ENCODE measurements at places on chromosomes 1 and 21. TPM values are rescaled to one million over a fixed set of nuclear protein-coding genes. Genes with fewer than 3 reads are reported as not detected.

GRCh38 chr1:208637181-208637580 lies 393.0 kb upstream of the PLXNA2 start:
- no peak for DNase-seq

DNA sequence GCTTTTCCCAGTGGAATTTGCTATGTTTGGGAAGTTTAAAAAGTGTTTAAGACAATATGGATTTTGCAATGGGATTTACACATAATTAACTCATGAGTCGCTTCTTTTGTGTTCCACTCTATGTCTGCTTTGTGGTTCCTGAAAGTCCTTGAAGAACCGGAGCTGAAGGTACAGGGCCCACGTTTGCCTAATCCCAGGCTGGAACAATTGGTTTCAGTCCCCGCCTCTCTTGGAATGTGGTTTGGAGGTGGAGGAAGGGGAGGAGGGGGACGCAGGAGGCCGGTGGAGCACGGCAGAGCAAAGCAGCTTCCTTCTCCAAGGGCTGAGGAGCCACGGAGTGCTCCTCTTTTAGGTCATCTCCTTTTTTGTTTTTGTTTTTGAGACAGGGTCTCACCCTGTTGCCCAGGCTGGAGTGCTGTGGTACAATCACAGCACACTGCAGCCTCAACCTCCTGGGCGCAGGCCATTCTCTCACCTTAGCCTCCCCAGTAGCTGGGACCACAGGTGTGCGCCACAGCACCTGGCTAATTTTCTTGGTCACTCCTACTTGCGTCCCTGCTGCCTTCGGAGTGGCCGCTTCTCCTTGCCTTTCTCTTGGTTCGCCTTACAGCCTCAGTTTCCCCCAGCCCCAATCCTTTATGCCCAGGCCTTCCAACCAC lies 129.5 kb upstream of the ERRFI1 start:
- DNase-seq, result peak; percentile 34

GRCh38 chr21:41008974-41009373 lies 159.0 kb upstream of the BACE2 start:
- DNase-seq, result no peak

- DNase-seq, result no peak
Measured at GRCh38 chr1:223802032-223802431, 43.7 kb downstream of the TP53BP2 start.

GRCh38 chr21:34915364-34915841 lies 133.7 kb downstream of the RUNX1 start:
- DNase-seq, result no peak

DNA sequence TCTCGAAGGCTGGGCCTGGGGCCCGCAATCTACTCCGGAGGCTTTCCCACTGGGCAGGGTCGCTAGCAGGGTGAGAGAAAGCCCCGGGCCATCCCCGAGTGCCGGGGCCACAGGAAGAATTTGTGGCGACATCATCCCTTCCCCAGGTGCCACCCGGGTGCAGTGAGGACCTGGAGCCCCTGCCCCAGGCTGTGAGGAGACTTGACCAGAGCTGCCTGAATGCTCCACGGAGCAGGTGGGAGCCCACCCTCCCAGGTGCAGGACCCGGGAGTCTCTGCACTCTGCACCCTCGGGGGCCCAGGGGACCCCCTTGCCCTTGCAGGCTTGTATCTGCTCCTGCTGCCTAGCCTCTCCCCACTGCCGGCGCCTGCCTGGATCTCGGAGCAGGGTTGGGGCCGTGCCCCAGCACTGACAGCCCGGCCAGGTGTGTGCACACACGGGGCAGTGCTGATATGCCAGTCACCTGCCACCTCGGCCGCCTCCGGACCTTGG lies 67.5 kb upstream of the RGS7 start:
- peak; percentile 42 for DNase-seq

- DNase-seq, result peak; percentile 70
Measured at GRCh38 chr1:117616356-117616755, 10.5 kb downstream of the TENT5C start.

The TTC13 gene
- polyA plus RNA-seq, result 2.1 TPM

DNA sequence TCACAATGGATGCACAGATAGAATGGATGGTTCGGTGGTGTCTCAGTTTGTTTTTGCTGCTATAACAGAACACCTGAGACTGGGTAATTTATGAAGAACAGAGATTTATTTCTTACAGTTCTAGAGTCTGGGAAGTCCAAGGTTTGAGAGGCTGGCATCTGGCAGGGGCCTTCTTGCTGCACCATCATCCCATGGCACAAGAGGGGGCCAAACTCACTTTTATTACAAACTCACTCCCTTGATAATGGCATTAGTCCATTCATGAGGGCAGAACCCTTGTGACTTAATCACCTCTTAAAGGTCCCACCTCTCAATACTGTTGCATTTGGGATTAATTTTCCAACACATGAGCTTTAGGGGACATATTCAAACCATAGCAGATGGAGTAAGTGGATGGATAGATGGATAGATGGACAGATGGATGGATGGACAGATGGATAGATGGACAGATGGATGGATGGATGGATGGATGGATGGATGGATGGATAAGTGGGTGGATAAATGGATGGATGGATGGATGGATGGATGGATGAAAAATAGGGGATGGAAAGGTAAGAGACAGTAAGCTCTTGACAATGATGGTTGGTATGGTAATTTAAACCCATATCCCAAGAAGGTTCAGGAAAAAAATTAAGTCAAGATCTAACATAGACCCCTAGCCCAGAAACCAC lies 16.5 kb downstream of the CAMK2N1 start:
- DNase-seq, result no peak

The OR2AJ1 gene
- polyA plus RNA-seq, result not detected

DNA sequence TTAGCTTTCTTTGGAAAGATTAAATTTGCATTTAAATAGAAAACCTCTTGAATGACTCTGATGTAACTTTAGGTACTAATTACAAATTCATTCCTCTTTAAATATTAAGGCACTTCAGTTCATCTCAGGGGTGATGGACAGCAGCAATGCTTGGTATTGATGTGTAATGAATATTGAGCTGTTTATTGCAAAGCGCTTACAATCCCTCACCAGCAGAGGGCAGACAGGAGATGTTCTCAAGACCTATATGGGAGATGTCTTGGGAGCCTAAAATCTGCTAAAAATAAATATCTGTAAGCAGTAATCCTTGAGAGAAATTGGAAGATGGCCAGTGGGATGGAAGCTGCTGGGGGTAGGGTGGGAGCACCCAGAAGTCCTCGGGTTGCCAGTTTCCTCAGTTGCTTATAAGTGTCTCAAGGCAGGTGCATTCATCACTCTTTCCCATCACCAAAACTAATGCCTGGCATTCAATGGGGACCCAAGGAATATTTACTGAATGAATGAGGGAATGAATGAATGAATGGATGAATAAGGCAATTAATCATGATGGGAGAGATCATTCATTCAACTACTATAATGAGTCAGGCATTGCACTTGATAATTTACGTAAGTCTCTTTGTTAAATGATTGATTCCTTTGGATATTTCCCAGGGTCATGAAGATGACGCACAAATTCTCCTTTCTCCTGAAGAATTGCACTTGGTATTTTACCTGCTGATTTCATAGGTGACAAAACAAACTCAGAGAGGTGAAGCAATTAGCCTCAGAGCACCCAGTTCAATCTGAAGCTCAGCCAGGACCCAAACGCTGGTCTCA lies 2.3 kb downstream of the KLHDC8A start:
- DNase-seq, result peak; percentile 74

DNA sequence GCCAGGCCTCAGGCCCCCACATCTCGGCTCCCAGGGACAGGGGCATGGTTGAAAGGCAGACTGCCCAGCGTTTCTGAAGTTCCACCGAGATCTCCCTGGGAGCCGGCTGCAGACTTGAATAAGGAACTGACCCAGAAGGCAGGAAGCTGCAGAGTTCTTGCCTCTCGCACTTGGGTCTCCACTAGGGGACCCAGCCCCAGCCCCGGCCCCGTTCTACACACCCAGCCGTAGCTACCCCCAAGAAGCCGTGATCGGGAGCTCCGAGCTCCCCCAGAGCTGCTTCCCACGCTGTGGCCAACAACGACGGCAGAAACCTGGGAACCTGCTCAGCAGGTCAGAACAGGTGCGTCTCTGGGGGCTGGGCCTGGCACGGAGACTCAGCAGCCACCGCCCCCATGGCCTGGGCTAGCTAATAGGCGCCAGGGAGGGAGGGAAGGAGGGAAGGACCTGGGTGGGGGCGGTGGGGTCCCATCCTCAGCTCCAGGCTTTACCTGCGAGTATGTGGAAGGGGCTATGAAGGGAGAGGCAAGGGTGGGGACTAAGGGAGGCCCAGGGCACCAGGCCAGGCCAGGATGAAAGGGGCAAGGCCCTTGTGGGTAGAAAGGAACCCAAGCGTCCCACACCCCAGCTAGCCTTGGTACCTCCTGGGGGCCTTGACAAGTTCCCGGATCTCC lies at the start of gene NECTIN4:
Gene NECTIN4 (minus strand): TSS at position 308 of the 674 bp plus-strand sequence. CDS start 262 bp downstream, at position 46.
- peak; percentile 94 for DNase-seq

DNA sequence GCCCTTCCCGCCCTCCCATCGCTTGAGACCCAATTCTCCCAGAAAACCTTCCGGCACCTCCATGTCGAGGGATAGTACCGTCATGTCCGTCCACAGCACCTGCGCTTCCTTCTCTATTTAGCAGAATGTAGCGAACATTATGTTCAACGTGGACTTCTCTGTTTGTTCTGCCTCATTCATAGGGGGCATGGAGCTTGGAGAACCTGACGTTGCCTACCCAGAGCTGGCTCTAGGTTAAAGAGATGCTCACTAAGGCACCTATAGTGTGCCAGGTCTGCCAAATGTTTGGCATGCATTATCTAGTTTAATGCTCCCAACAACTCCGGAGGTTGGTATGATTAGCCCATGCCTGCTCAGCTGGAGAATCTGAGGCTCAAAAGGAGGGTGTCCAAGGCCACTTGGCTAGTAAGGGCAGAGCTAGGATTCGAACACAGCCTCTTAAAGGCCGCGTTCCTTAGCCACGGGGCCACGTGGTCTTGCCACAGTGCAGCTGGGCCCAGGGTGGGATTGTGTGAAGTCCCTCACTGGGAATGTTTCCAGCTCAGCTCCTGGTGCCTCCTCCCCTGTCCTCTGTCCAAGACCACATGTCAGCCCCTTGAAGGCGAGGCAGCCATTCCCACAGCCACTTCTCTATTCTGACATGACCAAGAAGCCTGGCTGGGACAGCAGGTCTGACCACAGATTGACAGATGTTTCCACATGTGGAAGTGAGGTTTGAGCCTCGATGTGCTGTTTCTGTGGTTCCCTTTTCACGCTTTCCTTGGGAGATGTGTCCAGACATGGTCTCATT lies 57.8 kb downstream of the RUNX3 start:
- DNase-seq, result no peak

The LSM10 gene
- 64.8 TPM for polyA plus RNA-seq

DNA sequence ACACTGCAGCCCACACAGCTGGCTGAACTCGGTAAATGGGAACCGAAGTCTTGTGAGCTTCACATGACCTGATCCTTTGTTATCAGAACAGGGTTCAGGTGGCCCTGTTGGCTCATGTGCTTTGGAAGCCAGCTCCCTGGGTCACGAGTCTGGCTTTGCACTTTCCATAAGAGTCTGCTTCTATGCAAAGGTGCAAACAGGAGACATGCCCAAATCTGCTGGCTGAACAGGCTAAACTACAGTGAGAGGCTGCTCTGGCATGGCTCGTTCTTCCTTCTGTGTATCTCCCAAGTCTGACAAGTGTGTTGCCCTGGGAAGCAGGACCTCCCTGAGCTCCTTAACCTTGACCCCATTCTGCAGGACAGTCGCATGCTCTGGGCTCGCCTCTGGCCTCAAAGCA lies 549.6 kb downstream of the KIF26B start:
- DNase-seq, result no peak

The ACTL8 gene
- polyA plus RNA-seq, result not detected

The MAD2L2 gene
- 54.4 TPM for polyA plus RNA-seq

GRCh38 chr1:158053276-158053675 lies 59.8 kb downstream of the KIRREL1 start:
- no peak for DNase-seq

DNA sequence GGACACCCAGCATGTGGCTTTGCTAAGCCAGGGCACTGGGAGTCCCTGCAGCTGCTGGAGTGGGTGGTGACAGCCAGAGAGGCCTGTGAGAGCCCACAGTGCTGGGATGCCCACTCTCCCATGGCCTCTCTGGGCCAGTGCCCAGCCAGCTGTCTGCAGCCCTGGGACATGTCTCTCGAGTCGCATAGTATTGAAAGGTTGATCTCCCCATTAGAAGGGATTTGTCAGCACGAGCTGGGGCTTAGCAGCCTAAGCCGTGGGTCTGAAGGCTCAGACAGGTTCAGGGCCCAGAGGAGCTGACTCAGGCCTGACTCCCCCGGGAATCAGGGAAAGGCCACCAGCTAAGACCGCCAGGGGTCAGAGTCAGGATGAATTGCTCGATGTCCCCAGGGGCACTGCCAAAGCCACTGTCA lies 53.5 kb downstream of the FOXD2 start:
- no peak for DNase-seq

DNA sequence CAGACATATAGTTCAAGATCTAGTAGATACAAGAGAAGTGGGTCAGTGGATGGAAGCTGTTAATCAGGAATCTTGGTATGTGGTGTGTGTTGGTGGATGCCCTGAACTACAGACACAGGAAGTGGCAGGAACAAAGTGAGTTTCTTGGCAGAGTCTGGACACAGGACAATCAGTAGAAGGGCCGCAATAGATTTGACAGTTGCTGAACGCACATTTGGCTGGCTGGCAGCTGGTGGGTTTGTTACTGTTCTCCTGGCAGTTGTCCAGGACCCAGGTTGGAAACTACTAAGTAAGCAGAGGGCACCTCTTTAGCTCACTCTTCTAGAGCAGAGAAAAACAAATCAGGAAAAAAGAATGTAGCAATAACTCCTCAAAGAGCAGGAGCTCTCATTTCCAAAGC lies 13.2 kb downstream of the KRTAP26-1 start:
- DNase-seq, result peak; percentile 35

The MFAP2 gene
- polyA plus RNA-seq, result 2.7 TPM

The CATSPERE gene
- polyA plus RNA-seq, result 0.31 TPM

GRCh38 chr1:7410156-7410555 lies 360.9 kb upstream of the VAMP3 start:
- DNase-seq, result no peak

DNA sequence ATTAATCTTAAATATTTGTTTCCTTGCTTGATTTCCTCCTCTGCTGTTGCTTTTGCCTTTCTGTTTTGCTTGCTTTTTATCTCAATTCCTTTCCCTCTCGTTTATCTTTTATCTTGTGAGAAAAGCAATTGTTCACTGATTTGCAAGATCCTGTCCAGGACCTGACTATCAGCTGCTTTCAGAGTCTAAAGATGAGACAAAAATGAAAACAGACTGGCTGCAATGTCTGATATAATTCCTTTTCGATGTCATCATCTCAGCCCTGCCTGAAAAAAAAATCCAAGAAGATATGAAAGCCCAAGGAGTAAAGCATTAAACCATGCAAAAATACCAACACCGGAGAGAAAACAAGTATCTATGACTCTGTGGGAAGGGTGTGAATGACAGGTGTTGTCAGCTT lies 225.5 kb downstream of the PATJ start:
- no peak for DNase-seq

The RGSL1 gene
- not detected for polyA plus RNA-seq

The MCOLN2 gene
- 0.50 TPM for polyA plus RNA-seq
